Immature natural killer cell (primary cell): ENCODE measurements at places on chromosomes 1 and 21.

DNA sequence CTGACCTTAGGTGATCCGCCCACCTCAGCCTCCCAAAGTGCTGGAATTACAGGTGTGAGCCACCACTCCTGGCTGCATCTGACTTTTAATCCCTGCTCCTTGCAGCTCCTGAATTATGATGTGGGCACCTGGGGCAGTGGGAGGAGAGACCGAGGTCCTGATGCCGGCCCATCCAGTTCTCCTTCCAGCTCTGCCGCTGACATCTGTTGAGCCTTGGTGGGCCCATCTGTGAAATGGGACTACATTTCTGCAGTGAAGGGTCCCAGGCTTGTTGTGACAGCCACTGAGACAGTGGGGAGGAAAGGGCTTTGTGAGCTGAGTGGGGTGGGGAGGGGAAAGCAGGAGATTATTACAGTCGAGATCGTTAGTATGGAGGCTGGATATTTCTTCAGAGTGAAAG is 11.8 kb downstream of the PLA2G2F start:
- DNase-seq, result no peak

DNA sequence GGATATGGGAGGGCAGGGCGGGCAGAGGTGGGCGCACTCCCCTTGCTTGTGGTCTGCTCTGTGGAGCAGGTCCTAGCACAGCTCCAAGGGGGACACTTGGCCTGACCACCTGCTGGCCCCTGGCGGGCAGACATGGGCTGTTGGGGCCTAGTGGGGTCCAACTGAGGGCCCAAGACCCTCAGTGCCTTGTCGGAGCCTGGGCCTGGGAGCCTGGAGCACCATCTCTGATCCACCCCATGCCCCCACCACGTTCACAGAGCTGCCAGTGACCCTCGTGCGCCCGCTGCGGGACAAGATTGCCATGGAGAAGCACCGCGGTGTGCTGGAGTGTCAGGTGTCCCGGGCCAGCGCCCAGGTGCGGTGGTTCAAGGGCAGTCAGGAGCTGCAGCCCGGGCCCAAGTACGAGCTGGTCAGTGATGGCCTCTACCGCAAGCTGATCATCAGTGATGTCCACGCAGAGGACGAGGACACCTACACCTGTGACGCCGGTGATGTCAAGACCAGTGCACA is 70.6 kb downstream of the OBSCN start:
- DNase-seq, result no peak

DNA sequence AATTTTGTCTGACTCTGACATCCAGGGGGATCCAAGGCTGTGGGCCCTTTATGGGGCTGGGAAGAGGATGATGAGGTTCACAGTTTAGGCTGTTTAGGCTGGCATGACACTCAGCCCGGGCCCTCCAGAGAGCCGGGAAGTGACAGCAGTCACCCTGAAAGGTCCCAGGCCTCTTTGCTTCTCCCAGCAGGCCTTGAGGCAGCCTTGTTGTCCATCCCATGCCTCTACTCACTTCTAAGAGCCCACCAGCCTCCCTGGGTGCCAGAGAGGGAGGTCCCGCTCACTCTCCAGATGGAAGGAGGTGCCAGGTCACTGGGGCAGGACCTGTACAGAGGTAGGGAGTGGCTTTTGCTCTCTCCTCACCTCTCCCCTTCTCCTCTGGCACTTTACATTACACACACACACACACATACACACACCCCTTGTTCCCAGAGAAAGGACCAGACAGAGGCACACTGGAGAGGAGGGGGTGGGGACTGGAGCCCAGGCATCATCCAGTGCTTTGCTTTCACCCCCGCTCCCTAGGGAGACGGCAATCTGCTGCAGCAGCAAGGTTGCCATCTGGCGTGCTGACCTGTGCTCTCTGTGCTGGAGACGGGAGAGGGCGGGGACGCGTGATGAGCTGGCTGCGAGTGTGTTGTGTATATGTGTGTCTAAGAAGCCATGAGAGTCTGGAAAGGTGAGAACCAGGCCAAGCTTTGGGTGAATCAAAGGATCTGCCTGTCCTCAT is 4.6 kb downstream of the KLHDC8A start:
- DNase-seq, result no peak

- DNase-seq, result no peak
These were observed 9.1 kb upstream of the SLC19A1 start for GRCh38 chr21:45551316-45551715.

- no peak for DNase-seq
These were observed 99.6 kb upstream of the FBXO28 start for GRCh38 chr1:224014330-224014649.

- DNase-seq, result no peak
These were observed 190.2 kb downstream of the NR5A2 start for GRCh38 chr1:200217703-200218102.

DNA sequence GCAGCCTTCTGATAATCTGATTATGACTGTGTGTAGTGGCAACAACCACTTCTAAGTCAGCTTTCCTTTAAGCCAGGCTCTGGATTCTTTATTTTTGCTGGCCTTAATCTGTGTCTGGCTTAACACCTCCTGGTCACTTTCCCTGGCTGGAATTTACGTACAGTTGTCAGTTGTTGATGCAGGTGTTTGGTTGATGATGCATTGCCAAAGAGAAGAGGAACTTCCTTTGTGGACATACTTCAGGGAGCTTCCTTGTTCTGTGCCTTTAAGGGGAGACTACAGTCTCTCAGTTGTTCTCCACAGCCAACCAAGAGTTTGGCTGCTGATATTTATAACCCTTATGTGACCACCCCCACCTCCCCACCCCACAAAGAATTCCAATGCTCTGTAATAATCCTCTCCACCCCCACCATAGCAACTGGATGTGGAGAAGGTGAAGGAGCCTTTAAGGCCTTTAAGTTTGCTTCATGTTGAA is 96.0 kb upstream of the BMP8A start:
- no peak for DNase-seq

GRCh38 chr1:119631433-119632102 is 16.5 kb downstream of the ZNF697 start:
- no peak for DNase-seq

GRCh38 chr1:69246710-69247109 is 321.0 kb upstream of the LRRC7 start:
- DNase-seq, result no peak

- no peak for DNase-seq
These were observed 4.1 kb upstream of the TOE1 start for GRCh38 chr1:45335855-45336324.

GRCh38 chr1:8077602-8078001 is 51.5 kb upstream of the ERRFI1 start:
- DNase-seq, result no peak

DNA sequence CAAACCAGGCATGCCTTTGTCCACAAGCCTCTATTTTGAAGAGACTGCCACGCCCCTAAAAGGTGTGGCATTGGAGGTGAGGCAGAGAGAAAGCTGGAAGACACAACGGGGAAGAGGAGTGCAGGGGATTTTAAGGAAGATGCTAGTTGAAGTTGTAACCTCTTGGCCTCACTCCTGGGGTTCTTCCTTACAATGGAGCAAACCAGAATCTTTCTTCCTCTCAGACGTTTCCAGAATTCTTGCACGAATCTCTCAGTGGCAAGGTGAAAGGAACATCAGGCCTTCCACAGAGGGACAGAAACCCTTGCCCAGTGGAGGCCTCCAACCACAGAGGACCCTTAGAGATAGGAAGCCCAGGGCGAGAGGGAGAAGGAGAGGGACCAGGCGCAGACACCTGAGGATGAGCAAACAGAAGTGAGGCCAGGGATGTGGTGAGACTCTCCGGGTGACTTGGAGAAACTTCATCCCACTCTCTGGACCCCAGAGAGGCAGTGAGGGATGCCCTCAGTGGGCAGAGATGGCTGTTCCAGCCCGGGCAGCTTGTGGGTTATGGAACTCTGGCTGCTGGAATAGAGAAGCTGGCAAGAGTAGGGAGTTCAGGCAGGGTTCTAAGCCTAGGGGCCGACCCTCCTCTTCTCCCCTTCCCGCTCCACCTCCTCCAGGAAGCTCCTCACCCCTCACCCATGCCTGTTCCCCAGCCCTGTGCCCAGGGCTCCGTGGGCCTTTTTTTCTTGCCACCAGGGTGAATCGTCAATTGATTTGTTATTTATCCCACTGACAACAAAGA is 136.8 kb upstream of the RUNX3 start:
- DNase-seq, result no peak

DNA sequence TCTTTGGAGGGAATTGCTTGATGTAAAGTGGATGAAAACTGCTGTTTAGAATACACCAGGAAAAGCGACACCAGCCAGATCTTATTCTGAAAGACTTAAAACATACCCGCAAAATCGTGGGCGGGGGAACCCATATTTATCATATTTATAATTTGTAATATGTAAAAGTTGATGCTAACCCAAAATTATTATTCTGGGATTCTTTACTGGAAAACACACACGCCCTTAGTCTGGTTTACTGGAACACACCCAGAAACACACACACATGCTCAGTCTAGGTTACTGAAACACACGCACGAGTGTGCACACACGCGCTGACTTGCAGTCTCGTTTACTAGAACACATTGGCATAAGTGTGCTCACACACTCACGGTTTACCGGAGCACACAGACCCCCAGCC is 32.5 kb downstream of the ATP5PO start:
- no peak for DNase-seq

- DNase-seq, result peak; percentile 43
These were observed 16.9 kb downstream of the NPHP4 start for GRCh38 chr1:5975133-5975880.

GRCh38 chr1:213381572-213382084 is 330.6 kb downstream of the RPS6KC1 start:
- no peak for DNase-seq

GRCh38 chr1:2251786-2252185 is 23.7 kb downstream of the SKI start:
- DNase-seq, result no peak

- no peak for DNase-seq
These were observed 33.0 kb downstream of the RIPPLY3 start for GRCh38 chr21:37039411-37040075.

DNA sequence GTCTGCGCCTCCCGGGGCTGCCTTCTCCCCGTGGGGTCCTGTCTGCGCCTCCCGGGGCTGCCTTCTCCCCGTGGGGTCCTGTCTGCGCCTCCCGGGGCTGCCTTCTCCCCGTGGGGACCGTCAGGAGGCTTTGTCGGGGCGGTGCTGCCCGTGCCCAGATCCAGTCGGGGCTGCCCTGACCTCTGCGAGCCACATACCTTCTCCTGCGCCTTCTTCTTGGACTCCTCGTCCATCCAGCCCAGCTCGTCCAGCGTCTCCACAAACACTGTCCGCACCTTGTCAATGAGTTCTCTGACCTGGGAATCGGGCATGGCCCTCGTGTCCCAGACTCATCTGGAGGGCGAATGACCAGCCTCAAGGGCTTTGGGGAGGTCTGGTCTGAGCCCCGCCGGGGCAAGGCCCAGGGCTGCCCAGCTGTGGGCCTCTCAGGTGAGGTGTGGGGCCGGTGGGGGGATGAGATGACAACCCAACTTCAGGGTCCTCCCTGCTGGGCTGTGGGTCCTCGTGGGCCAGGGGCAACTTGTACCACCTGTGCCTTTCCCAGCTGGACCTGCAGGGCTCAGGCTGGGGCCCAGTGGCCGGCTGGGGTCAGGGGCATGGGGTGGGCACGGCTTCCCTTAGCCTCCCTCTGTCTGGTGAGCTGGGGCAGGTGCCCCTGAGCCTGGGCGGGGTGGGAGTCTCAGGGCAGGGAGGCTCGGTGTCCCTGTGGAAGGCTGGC is 9.4 kb downstream of the PRXL2B start:
- DNase-seq, result no peak

- no peak for DNase-seq
These were observed 84.7 kb upstream of the LYPLAL1 start for GRCh38 chr1:219088778-219089557.

GRCh38 chr1:209318181-209319056 is 265.1 kb upstream of the CAMK1G start:
- DNase-seq, result no peak

DNA sequence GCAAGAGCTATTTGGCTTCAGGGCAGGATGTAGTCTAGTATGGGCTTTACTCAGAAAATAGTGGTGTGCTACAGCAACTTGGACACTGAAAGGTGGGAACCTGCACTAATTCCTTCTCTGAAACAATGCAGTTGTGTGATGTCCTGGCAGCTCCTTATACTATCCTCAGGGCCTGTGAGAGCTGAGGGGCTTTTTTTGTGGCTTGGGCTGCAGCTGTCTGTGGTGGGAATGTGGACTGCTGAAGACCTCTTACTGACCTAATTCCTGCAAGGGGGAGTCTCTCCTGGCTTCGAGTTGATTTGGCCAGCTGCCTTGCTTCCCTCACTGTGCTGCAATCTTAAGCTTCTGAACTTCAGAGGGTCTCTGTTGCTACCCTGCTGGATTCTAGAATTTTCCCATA is 22.3 kb upstream of the CHODL start:
- DNase-seq, result no peak

GRCh38 chr1:209652873-209653401 is 712 bp upstream of the LAMB3 start:
- no peak for DNase-seq

DNA sequence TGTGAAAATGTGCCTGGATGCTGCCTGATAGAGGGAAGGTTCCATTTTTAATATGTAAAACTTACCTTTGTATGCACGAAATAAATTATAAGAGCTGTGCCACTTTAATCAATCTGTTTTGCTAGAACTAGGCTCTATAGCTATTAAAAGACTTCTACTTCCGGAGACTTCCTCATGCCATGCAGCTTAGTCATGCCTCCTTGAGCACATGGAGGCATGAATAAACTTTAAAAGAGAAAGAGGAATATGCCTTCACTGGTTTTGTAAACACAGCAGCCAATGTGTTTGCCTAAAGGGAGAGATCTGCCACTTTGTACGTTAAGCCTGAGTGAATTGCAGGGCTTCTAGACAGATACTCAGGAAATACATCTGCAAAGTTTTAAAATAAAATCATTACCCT is 604.6 kb downstream of the LRRIQ3 start:
- no peak for DNase-seq

DNA sequence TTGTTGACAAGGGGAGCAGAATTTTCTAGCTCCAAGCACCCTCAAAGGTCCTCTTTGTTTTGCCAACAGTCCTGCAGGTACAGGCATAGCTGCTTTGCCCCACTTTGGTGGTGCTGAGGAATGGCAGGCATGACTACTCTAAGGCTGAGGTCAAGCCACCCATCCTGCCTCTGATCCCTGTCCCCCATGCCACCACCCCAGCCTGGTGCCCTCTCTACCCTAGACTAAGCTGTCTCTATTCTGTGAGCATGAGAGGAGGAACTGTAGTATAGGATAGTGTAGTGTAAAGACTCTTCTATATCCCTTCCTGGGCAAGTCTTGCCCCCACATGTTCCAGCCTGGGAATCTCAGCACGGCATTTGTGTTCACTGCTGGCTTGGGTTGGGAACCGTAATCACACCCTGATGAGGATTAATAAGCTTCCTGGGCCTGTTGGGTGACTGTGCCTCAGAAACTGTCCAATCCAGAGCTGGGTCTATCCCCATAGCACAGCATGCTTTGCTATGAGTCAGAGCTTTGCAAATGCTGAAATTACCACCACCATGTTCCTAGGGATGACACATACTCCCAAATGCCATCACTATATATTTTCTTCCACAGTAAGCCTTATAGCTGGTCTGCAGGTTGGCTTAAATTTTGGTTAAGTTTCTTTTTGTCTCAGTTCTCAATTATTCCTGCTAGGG is 105.7 kb upstream of the PPP2R5A start:
- DNase-seq, result no peak
